K562 (cell line): ENCODE measurements at places on chromosomes 12 and 14.

DNA sequence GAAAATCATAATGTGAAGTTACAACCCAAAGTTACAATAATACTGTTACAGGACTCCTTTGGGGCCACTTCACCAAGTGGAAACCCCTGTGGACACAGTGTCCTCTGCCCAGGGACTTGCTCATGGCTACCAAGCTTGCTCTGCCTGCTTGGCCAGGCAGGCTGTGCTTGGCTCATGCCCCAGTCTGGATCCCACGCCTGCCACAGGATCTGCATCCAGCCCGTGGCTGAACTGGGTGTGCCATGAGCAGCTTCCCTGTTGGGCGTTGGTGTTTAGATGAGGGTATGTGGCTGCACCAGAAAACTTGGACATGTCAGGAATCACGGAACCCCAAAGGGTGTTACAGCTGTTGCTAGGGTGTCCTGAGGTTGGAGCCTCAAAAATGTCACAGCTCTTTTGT, 820.9 kb downstream of the SLC6A15 start:
- no peak for DNase-seq

- DNase-seq = no peak
Observed at GRCh38 chr14:92373336-92373735, 50.4 kb downstream of the SLC24A4 start.

- DNase-seq = no peak
Observed at GRCh38 chr12:95790917-95791849, 619 bp upstream of the NTN4 start.

- no peak for DNase-seq
Observed at GRCh38 chr14:38496092-38496491, 240.2 kb upstream of the CLEC14A start.

DNA sequence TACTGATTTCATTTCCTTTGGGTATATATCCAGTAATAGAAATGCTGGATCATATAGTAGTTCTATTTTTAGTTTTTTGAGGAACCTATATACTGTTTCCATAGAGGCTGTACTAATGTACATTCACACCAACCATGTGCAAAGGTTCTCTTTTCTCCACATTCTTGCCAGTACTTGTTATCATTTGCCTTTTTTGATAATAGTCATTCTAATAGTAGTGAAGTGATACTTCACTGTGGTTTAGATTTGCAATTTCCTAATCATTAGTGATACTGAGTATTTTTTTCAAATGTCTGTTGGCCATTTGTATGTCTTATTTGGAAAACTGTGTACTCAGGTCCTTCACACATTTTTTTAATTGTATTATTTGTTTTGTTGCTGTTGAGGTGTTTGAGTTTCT, 148.2 kb upstream of the NAV3 start:
- no peak for DNase-seq

DNA sequence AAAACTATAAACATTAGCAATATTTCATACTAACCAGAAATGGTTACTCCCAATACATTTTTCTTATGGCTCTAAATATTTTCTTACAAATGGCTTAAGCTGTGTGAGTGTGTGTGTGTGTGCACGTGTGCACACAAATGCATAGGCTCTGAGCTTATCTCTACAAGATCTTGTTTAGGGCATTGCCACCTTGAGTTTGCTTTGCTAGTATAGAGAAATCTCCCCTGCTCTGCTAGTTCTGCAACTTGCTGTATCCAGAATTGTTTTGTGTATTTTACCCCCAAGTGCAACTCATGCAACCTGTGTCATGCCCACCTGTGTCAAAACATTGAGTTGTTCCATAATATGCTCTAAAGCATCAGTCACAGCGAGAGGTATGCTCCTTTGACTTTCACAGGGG, 72.5 kb upstream of the DUSP6 start:
- DNase-seq = no peak

DNA sequence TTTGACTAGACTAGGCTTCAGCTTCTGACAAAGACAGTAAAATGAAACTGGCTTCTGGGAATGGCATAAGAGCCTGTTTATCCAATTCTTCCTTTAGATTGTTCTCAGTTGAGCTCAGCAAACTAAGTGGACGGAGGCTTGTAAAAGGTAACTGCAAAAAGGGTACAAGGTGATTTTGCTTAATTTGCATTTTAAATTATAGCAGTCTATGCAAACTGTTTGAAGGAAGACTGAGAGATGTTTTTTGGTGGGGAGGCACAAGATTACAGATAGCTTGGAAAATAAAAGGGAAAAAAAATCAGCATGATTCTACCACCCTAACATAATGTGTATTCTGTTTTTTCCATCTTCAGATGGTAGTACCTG, 5.0 kb downstream of the SUSD6 start:
- no peak for DNase-seq

DNA sequence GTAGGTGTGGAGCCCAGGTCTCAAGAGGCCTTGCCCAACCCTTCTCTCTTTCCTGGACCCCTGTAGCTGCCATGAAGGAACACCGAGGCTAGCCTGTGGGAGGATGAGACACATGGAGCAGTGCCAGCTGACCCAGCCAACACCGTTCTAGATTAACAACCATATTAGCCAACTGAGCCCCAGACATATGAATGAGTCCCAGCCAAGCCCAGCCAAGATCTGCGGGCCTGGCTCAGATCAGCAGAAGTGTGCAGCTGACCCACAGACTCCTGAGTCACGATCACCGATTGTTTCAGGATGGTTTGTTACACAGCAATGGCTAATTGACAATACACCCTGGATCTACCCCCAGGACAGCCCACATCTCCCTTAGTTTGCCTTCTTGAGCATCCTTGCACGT, 82.1 kb downstream of the NTF3 start:
- no peak for DNase-seq

- DNase-seq = no peak
Observed at GRCh38 chr12:122087431-122088178, 9.0 kb downstream of the MLXIP start.

DNA sequence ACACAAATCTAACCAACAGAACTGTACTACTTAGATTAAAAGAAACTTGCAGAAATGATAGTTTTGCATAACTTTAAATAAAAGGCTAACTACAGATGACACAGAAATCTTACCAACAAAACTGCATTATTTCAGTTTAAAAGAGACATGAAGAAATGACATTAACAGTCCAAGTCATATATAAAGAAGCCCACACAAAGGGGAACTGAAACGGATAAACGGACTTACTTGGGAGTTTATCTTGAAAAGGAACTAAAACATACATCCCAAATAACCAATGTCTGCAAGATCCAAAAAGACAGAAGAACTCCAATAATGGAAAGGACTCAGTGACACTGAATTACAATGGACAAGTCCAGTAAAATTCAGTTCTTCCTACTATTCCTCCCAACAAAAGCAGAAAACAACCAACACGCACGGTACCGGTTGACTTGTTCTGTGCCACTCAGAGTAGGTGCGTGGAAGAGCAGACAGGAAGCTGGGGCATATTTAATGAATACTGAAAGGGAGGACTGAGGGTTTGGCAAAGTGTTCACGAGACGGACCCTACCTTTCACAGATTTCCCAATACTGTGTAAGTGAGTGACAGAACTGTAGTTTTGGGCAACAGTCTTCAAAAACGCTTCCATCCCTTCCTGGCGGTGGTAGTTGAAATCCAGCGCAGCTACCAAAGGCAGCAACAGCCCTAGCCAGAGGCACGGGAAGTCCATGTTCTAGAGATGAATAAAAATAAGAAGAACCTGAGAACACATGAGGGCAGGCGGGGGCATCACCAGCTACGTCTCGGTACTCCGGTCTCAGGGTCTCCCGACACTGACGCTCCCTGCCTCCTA, 627 bp downstream of the CPM start:
- DNase-seq = peak; percentile 11

GRCh38 chr12:738712-739111, 13.7 kb upstream of the WNK1 start:
- no peak for DNase-seq

DNA sequence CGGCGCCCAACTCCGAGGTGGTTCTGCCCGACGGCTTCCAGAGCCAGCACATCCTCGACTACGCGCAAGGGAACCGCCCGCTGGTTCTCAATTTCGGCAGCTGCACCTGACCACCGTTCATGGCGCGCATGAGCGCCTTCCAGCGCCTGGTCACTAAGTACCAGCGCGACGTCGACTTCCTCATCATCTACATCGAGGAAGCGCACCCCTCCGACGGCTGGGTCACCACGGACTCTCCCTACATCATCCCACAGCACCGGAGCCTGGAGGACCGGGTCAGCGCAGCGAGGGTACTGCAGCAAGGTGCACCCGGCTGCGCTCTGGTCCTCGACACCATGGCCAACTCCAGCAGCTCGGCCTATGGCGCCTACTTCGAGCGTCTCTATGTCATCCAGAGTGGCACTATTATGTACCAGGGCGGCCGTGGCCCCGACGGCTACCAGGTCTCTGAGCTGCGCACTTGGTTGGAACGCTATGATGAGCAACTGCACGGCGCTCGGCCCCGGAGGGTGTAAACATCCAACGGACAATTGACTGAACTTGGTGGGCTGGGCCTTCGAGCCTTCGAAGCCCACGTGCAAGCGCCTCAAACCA, 699 bp downstream of the DIO3 start:
- DNase-seq = no peak

GRCh38 chr12:4448943-4449850, 3.6 kb upstream of the FGF6 start:
- no peak for DNase-seq

DNA sequence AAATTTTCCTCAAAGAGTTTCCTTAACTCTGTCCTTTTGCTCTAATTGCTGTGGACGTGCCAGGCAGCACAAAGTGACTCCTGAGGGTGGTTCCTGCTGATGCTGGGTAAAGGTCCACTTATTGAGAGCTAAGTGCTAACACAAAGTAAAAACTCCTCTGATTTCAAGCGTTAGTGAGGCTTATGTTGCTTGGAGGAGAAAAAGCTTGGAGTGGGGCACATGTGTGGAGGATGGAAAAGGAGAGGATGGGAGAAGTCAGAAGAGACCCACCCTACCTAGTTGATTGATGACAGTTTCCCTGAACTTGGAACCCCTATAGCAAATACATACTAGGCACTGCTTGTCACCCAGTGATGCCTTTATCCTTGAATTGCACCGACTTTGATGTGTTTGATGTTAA, 10.1 kb upstream of the SLC11A2 start:
- DNase-seq = no peak

DNA sequence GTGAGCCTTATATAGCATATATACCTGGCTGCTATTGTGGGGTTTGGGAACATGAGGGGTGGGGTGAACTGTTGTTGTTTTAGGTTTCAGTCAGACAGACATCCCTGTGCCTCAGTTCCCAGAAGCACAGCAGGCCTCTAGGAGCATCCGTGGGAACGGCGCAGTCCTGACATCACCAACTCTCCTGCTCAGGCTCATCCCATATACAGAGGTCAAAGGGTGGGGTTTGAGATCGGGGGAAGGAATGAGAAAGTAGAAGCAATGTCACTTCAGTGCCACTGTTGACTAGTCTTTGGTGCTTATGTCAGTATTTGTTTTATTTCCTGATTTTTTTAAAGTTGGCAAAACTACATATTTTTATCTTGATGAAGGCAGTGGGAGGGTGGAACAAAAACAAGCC, 43.1 kb upstream of the A2ML1 start:
- DNase-seq = no peak

DNA sequence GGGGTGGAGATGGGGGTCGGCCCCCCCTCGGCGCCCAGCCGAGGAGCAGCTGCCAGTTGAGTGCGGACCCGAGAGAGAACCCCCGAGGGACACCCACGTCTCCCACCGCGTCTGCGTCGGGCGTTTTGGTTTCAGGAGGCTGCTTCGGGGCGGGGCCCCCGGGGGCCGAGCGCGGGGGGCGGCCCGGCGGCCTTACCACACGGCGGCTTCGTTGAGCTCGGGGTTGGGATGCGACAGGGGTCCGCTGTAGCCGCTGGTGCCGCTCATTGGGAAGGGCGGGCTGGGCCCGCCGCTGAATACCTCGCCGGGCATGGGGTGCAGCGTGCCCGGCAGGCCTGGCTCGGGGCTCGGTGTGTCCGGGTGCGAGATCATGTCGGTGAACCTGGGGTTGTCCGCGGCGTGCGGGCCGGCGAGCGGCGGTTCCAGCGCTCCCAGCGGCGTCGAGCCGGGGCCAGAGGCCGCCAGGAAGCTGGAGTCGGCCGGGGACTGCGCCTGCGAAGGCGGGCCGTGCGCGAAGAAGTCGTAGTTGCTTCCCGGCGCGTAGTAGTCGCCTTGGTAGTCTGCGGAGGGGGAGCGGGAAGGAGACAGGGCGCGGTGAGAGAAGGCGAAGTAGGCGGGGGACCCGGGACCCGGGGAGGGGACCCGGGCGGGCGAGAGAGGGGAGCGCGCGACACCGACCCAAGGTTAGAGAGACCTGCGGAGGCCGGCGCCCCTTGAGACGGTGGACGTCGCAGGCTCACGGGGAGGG, 8.5 kb downstream of the LHX5 start:
- no peak for DNase-seq

DNA sequence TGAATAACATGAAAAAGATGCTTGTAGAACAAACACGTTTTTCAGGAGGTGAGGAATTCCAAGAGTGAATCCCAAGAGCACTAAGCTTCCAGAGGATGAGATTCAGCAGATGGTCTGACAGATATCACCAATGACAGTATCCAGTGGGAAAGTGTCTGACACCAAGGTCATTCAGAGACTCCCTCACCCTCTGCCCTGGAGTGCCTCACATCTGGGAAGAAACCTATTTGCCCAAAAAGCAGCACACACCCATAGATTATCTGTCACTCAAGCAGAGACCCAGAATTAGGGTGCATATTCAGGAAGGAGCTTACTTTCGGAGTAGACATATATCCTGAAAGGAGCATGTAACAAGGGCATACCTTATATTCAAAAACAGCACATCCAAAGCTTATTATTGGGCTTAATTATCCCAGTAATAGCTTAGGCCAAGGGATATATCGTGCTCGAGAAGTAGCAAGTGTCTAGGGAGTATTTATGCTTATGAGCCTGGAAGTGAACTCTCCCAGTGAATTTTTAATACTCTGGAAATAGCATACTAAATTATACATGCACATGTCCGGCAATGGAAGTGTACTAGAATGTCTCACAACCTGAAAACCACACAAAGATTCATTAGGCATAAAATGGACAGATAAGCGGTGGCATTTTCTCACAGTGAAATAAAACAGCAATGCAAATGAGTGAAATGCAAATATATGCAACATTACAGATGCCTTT, 998.1 kb upstream of the TMEM132C start:
- DNase-seq = no peak

DNA sequence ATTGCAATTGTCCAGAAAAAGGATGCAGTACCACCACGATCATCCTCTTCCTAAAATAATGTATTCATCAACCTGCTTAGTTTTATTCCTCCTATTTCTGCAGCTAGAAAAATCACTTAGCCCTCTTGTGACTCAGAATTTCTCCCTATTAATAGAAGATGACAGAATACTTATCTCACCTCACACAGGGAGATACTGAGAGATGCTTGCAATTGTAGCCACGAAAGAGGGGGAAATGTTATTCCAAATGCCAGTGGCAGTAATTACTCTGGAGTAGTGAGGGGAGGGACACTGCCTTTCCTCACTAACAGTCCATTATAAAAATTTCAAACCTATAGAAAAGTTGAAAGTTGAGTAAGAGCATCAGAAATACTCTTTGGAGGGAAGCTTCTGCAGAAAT, 11.8 kb upstream of the DUSP6 start:
- DNase-seq = no peak

- no peak for DNase-seq
Observed at GRCh38 chr12:60494244-60494643, 898.4 kb downstream of the SLC16A7 start.
